ENCODE measurements at places on chromosomes 12 and 14.

GRCh38 chr14:55341781-55342180 is 69.8 kb downstream of the ATG14 start:
- DNase-seq = no peak

GRCh38 chr14:54169254-54169924 is 212.8 kb upstream of the BMP4 start:
- DNase-seq = no peak

GRCh38 chr12:67086116-67086515 is 183.0 kb upstream of the CAND1 start:
- no peak for DNase-seq

- DNase-seq = peak; percentile 68
Observed at GRCh38 chr12:52436000-52436827, 2.0 kb upstream of the KRT75 start.

DNA sequence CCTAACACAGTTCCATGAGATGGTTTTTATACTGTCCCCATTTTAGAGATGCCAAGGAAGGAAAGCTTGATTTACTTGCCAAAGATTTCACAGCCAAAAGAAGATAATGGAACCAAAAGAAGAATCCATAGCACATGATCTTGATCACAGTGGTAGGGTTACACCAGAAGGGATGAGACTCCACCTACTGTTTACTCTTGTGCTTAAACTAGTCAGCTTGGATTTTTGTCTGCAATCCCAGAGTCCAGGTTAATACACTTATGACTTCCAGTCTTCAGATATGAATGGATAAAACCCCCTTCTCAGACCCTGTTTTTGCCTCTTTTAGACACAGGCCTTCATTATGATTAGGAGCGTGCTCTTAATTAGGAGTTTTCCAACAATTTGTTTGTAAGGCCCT is 454.2 kb downstream of the AEBP2 start:
- DNase-seq = no peak

Data from left cardiac atrium (tissue), 4 donors.